ENCODE measurements at places on chromosomes 16 and 17. TPM values are rescaled to one million over a fixed set of nuclear protein-coding genes. Genes with fewer than 3 reads are reported as not detected.

CCL16 gene
- not detected for total RNA-seq

FZD2 gene
- 22.8 TPM for total RNA-seq

PRR11 gene
- 41.4 TPM for total RNA-seq

SRCIN1 gene
- total RNA-seq: not detected

RAPGEFL1 gene
- 1.4 TPM for total RNA-seq

All from pericardium fibroblast (primary cell).